ENCODE measurements at places on chromosomes 6 and 20. TPM values are rescaled to one million over a fixed set of nuclear protein-coding genes. Genes with fewer than 3 reads are reported as not detected.

The PCNA gene
- total RNA-seq: 29.3 TPM

The TXNDC5 gene
- 19.8 TPM for total RNA-seq

The SAMD3 gene
- total RNA-seq: 14.5 TPM

The SEMG1 gene
- not detected for total RNA-seq

GRCh38 chr6:109632405-109632804 is 58.6 kb downstream of the AK9 start:
- no peak overlapping the region for H3K27ac ChIP-seq
- H3K4me3 ChIP-seq: no peak overlapping the region
- no peaks in the 10 kb centered on the region for H3K27me3 ChIP-seq
- peaks cover 9% of the 10 kb centered on the region for H3K36me3 ChIP-seq
- no peak for DNase-seq

DNA sequence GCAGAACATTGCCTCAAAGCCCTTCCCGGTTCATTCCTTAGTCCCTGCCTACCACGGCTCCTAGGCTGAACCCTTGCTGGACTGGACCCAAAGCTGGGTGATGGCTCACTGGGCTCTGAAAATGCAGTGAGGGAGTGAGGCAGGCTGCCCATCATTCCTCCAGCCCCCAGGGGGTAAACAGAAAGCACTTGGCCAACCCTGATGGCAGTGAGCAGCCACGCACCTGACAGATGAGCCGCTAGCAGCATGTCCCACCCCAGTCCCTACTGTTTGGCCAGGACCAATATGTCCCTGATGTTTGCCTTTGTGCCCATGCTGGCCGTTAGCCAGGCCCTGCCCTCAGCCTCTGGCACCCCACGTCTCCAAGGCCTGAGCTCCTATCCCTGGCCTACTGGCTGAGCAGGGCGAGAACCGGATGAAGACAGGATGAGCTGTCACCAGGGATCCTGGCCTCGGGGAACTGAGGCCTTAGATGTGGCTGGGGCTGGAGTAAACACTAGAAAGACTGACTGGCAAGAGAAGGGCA is 19.4 kb upstream of the BAK1 start:
- no peak overlapping the region for H3K4me3 ChIP-seq
- no peaks in the 10 kb centered on the region for H3K36me3 ChIP-seq
- no peak for DNase-seq
- peaks cover 10% of the 10 kb centered on the region for H3K4me1 ChIP-seq
- no peak overlapping the region for H3K27ac ChIP-seq

DNA sequence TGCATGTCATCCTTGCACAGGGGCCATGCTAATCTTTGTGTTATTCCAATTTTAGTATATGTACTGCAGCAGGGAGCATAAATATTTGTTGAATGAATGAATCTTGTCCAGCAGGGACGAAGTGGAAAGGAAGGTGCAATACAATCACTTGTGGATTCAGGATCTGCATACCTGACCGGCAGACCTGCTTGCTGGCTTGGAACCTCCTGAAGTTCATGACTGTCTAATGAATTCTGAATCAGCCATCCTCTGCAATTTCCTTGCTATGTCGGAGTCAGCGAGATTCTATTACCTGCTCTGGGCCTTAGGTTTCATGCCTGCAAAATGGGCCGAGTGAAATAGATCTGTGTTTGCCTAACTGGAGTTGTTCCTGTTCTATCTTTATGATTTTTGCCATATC is 17.4 kb upstream of the NCOA3 start:
- H3K36me3 ChIP-seq: no peaks in the 10 kb centered on the region
- no peak for DNase-seq
- no peak overlapping the region for H3K4me3 ChIP-seq
- H3K4me1 ChIP-seq: peaks cover 13% of the 10 kb centered on the region
- H3K27me3 ChIP-seq: no peaks in the 10 kb centered on the region
- no peak overlapping the region for H3K27ac ChIP-seq

DNA sequence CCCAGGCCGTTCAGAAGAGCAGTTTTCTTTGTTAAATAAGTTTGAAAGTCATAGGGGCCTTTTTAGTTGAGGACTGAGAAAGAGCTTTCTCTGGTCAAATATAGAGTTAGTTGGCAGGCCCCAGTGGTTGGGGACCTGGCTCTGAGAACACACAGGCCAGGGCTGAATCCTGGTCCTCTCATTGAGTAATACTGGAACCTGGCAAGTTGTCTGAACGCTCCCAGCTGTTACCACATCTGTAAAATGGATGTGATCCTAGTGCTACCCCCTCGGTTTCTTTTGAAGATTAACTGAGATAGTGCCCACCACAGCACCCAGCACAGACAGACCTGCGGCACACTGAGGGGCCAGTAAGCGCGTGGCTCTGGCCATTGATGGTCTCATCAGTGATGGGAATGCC is 215.5 kb downstream of the ZDHHC14 start:
- H3K4me1 ChIP-seq: peaks cover 6% of the 10 kb centered on the region
- no peak overlapping the region for H3K27ac ChIP-seq
- no peaks in the 10 kb centered on the region for H3K27me3 ChIP-seq
- H3K4me3 ChIP-seq: no peak overlapping the region
- no peak for DNase-seq
- H3K36me3 ChIP-seq: peaks cover 2% of the 10 kb centered on the region

- DNase-seq: no peak
- no peak overlapping the region for H3K27ac ChIP-seq
- peaks cover 65% of the 10 kb centered on the region for H3K27me3 ChIP-seq
- no peak overlapping the region for H3K4me3 ChIP-seq
- peaks cover 6% of the 10 kb centered on the region for H3K4me1 ChIP-seq
These were observed 99.7 kb upstream of the EXOC2 start for GRCh38 chr6:792662-793061.
